ENCODE measurements at places on chromosomes 5 and 9. TPM values are rescaled to one million over a fixed set of nuclear protein-coding genes. Genes with fewer than 3 reads are reported as not detected.

- H3K36me3 ChIP-seq = no peaks in the 10 kb centered on the region
- H3K27ac ChIP-seq = no peak overlapping the region
- no peaks in the 10 kb centered on the region for H3K27me3 ChIP-seq
These were observed 538.2 kb downstream of the CCDC171 start for GRCh38 chr9:16090907-16091629.

DNA sequence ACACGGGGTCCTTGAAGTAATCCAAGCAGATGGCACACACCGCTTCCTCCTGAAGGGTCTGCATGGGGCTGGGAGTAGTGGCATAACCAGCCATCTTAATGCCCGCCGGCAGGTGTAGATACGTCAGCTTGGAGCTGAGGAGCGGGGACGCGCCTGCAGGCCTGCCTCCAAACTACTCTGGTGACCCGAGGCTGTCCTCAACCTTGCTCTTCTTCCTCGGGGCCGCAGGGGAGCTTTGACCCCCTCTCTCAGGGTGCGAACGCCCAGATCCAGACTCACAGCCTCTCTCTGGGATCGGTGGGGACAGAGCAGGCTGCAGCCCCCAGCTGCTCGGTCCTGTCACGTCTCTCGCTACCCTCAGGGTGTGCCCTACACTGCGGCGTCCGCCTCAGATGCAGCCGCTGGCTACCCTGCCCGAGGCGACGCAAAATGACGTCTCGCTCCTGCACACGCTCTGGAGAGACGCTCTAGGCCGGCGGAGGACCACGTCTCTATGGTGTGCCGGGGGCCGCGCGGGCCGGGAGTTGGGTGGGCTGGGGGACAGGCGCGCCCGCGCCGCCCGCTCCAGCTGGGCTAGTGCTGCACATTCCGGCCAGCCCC lies at the start of gene TRIM52:
TRIM52 (minus strand) TSS at position 424 of the 600 bp plus-strand sequence; CDS start at position 94, 330 bp downstream.
- peaks cover 34% of the 10 kb centered on the region for H3K4me1 ChIP-seq
- no peaks in the 10 kb centered on the region for H3K27me3 ChIP-seq
- H3K36me3 ChIP-seq = peaks cover 18% of the 10 kb centered on the region
- H3K27ac ChIP-seq = peak within 1 kb of the TSS; percentile 66

CTSV gene
- 47.3 TPM for total RNA-seq

- no peak overlapping the region for H3K4me3 ChIP-seq
- H3K27ac ChIP-seq = no peak overlapping the region
- no peaks in the 10 kb centered on the region for H3K27me3 ChIP-seq
- no peaks in the 10 kb centered on the region for H3K36me3 ChIP-seq
- no peaks in the 10 kb centered on the region for H3K4me1 ChIP-seq
These were observed 42.3 kb downstream of the PLGRKT start for GRCh38 chr9:5395428-5395827.

C7 gene
- not detected for total RNA-seq

- no peak for DNase-seq
- H3K36me3 ChIP-seq = peaks cover 67% of the 10 kb centered on the region
- H3K4me1 ChIP-seq = peaks cover 22% of the 10 kb centered on the region
- H3K27me3 ChIP-seq = no peaks in the 10 kb centered on the region
- no peak overlapping the region for H3K4me3 ChIP-seq
These were observed 10.2 kb downstream of the SPRY4 start for GRCh38 chr5:142314606-142315005.

GRCh38 chr9:27377811-27378456 lies 81.0 kb upstream of the EQTN start:
- H3K36me3 ChIP-seq = no peaks in the 10 kb centered on the region
- H3K27me3 ChIP-seq = no peaks in the 10 kb centered on the region
- H3K4me3 ChIP-seq = no peak overlapping the region
- no peaks in the 10 kb centered on the region for H3K4me1 ChIP-seq

- H3K4me1 ChIP-seq = peaks cover 59% of the 10 kb centered on the region
- peak; percentile 83 for DNase-seq
- H3K27ac ChIP-seq = peak overlapping the region; percentile 99
- no peaks in the 10 kb centered on the region for H3K36me3 ChIP-seq
- H3K27me3 ChIP-seq = no peaks in the 10 kb centered on the region
These were observed 7.0 kb downstream of the PDE6A start for GRCh38 chr5:149937610-149938009.
